ENCODE measurements at places on chromosomes 5 and 9. TPM values are rescaled to one million over a fixed set of nuclear protein-coding genes. Genes with fewer than 3 reads are reported as not detected.
A peak's percentile ranks its signal among the peaks of the same experiment; 100 is the strongest.

The SLC46A2 gene
- total RNA-seq: not detected

The KIAA0825 gene
- total RNA-seq: 3.1 TPM

The APBA1 gene
- total RNA-seq: 0.53 TPM

The MPDZ gene
- 39.6 TPM for total RNA-seq

The SLC36A3 gene
- not detected for total RNA-seq

The OLFM1 gene
- not detected for total RNA-seq

- no peaks in the 10 kb centered on the region for H3K36me3 ChIP-seq
- DNase-seq: no peak
- H3K4me1 ChIP-seq: no peaks in the 10 kb centered on the region
Observed at GRCh38 chr9:4317681-4318080, 17.8 kb upstream of the GLIS3 start.

GRCh38 chr5:131491749-131492148, 143.3 kb downstream of the RAPGEF6 start:
- DNase-seq: no peak
- H3K27ac ChIP-seq: no peak overlapping the region
- H3K27me3 ChIP-seq: no peaks in the 10 kb centered on the region

GRCh38 chr5:38538161-38538560, 18.3 kb downstream of the LIFR start:
- DNase-seq: no peak
- H3K36me3 ChIP-seq: no peaks in the 10 kb centered on the region
- H3K27ac ChIP-seq: no peak overlapping the region
- H3K4me1 ChIP-seq: peaks cover 25% of the 10 kb centered on the region
- no peaks in the 10 kb centered on the region for H3K27me3 ChIP-seq

DNA sequence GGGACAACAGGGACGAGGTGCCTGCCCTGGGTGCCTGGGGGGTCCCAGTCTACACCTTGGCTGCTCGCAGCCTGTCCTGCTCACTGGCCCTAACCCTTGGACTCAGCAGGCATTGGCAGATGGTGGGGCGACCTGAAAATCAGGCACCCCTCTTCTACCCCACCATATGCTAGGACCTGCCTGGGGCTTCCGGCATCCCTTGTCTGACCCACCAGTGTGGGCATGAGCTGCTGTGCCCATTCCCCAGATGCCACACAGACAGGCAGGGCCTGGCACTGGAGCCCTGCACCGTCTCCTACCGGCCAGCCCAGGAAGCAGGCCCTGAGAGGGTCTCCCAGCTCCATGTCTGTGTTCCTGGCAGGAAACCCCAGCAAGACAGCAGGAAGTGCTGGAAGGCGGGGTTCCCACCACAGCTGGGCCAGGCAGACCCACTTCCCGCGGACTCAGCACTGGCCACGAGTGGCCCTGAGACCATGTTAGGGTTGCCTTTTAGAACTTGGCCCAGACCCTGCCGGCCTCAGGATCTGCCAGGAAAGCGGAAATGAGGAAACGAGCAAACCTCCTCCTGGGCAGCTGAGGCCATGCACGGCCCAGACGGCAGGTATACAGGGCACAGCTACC, 3.1 kb downstream of the NINJ1 start:
- H3K27ac ChIP-seq: no peak overlapping the region
- no peak for DNase-seq
- no peaks in the 10 kb centered on the region for H3K27me3 ChIP-seq
- H3K36me3 ChIP-seq: no peaks in the 10 kb centered on the region
- H3K4me1 ChIP-seq: peaks cover 39% of the 10 kb centered on the region

DNA sequence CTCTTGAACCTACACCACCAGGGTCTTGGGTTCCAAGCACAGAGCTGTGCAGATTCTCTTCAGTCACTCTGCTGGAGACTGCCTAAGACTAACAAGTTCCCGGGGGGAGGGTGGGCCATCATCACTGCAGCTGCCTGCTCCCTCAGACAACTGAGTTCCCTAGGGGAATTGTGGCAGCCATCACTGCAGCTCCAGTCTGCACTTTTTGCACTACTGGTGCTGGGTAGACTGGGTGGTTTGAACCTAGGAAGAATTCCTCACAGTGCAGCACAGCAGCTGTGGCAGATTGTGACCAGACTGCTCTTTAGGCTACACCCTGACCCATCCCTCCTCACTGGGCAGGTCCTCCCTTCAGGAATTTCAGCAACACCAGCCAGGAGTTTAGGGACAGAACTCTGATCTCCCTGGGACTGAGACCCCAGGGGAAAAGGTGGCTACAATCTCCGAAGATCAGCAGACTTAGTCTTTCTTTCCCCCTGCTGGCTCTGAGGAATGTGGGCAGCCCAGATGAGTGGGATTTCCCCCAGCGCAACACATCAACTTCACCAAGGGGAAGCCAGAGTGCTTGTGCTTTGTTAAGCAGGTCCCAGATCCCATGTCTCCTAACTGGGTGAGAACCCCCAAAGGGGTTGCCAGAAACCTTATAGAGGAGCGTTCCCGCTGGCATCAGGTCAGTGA, 30.9 kb upstream of the RGMB start:
- H3K36me3 ChIP-seq: no peaks in the 10 kb centered on the region
- peak; percentile 65 for DNase-seq
- no peak overlapping the region for H3K4me3 ChIP-seq
- H3K27ac ChIP-seq: no peak overlapping the region
- H3K27me3 ChIP-seq: no peaks in the 10 kb centered on the region

DNA sequence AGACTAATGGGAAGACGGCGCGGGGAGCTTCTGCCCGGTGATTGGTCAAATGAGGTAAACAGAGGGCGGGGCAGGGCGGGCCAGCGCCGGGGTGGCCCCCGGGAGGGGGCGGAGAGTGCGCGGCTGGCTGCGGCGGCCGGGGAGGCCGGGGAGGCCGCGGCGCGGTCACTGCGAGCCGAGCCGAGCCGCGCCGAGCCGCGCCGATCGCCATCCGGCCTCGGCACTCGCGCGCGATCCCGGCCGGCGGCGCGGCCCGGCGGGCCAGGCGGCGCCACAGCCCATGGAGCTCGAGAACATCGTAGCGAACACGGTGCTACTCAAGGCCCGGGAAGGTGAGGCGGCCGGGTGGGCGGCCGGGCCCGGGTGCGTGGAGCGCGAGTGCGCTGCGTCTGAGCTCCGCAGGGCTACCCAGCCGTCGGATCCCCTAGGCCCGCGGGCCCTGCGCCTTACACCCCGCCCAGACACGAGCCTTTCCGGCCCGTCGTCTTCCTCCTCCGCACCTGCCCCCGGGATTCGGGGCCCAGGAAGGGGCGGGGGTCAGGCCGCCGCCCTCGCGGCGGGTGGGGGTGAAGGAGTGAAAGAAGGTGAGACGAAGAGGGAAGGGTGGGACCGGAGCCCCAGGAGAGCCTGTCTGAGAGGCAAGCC, at the start of gene GRK6:
Gene GRK6, plus strand, starts transcription at position 111 of the 645 bp plus-strand sequence. Its CDS starts 170 bp downstream, at position 281.
- peaks cover 27% of the 10 kb centered on the region for H3K4me1 ChIP-seq
- H3K27me3 ChIP-seq: no peaks in the 10 kb centered on the region
- 0 out of 2 replicates have a peak, but pooled peaks cover 5% of the 10 kb centered on the region for H3K36me3 ChIP-seq

GRCh38 chr5:7518947-7519560, 123.1 kb downstream of the ADCY2 start:
- H3K36me3 ChIP-seq: no peaks in the 10 kb centered on the region
- H3K4me1 ChIP-seq: no peaks in the 10 kb centered on the region
- no peak overlapping the region for H3K27ac ChIP-seq
- no peaks in the 10 kb centered on the region for H3K27me3 ChIP-seq
- no peak for DNase-seq

- no peak for DNase-seq
- no peaks in the 10 kb centered on the region for H3K36me3 ChIP-seq
- H3K4me1 ChIP-seq: peaks cover 15% of the 10 kb centered on the region
Observed at GRCh38 chr9:111151537-111151936, 113.3 kb upstream of the LPAR1 start.

DNA sequence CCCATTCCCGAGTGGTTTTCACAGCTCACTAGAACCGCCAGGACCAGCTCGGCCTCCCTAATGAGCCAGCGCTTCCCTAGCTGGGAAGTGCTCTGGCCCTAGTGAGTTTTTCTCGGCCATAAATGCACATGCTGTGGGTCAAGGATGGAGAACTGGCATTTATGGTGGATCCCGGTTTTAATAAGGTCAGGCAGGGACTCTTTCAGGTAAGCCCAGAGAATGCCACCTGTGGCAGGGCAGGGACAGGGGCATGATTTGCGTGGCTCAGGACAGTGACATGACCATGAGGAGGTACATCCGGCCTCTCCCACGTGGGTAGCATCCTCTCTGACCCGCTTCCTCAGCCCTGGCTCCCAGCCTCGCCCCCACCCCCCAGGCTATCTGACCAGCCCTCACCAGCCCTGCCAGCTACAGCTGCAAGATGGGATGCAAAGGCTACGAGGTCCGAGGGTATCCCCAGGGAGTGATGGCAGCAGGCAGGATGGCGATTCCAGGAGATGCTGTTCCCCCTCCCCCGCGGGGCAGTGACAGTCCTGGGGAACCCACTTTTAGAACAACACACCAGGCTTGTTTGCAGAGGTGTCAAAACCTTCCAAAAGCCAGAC, 60.3 kb upstream of the ADAMTS2 start:
- no peaks in the 10 kb centered on the region for H3K36me3 ChIP-seq
- no peak for DNase-seq
- H3K4me3 ChIP-seq: no peak overlapping the region
- no peak overlapping the region for H3K27ac ChIP-seq
- no peaks in the 10 kb centered on the region for H3K4me1 ChIP-seq

GRCh38 chr5:43150748-43151147, 30.0 kb downstream of the ZNF131 start:
- peaks cover 38% of the 10 kb centered on the region for H3K4me1 ChIP-seq
- no peak overlapping the region for H3K4me3 ChIP-seq
- DNase-seq: peak; percentile 74

GRCh38 chr5:137825165-137825564, 42.5 kb upstream of the MYOT start:
- no peak for DNase-seq
- H3K27ac ChIP-seq: no peak overlapping the region
- H3K4me1 ChIP-seq: peaks cover 22% of the 10 kb centered on the region
- H3K36me3 ChIP-seq: no peaks in the 10 kb centered on the region
- H3K4me3 ChIP-seq: no peak overlapping the region

DNA sequence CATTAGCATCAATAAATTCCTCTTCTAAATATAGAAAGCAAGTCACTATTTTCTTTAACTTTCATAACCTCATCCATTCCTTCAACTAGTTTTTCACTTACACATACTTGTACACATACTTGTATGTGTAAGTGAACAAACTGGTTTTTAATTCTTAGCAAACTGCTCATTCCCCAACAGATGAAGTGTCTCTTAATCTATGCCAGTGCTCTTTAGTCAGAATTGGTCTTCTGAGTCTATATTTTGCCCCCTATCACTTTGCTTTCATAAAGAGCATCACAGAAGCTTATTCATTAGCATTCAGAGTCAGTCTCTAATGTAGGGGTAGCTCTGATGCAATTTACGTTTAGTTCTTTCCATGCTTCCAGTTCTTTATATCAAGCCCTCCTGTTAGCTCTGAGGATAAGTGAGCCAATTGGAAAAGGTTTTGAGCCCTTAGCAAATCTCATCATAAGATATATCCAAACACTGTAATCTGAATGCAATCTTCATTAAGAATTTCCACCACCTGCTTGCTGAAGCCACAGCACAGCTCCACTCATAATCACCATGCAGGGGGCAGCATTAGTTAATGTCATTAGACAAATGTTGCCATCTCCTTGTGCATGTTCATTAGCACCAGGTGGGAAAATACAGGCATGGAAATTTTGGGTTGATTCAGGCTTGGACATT, 178.5 kb upstream of the SLC24A2 start:
- H3K27me3 ChIP-seq: no peaks in the 10 kb centered on the region
- H3K36me3 ChIP-seq: no peaks in the 10 kb centered on the region
- no peak overlapping the region for H3K27ac ChIP-seq
- H3K4me1 ChIP-seq: no peaks in the 10 kb centered on the region
- no peak overlapping the region for H3K4me3 ChIP-seq

DNA sequence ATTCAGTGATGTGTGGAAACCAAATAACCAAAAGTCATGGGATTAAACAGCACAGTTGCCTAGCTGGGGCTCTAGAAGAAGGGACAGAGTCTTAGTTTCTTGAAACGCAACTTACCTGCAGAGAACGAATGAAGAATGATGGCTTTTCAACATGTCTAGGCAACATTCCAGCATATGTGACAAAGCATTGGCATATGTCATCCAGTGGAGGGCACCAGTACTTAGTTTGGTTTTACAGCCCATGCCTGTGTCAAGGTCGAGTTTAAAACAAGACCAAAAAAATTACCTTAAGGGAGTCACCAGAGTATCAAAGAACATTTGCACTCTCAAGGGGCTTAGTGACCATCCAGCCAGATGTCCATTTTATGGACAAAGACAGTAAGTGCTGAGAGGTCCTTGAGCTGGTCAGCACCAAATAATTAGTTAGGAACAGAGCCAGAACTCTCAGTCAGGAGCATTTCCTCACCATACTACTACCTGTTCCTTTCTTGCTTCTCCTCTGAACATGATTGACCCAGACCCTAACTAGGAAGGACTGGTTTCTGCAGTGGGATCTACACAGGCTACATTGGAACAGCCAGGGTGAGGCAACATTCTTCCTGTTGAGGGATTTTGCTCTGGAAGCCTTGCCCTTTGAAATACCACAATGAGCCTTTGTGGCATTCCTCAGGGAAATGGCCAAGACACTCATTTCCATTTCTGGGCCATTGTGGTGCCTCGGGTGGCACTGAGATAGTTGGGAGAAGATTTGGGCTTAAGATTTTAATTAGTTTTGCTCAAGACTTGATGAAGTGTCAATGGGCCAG, 75.4 kb upstream of the ANKH start:
- H3K27me3 ChIP-seq: no peaks in the 10 kb centered on the region
- H3K4me3 ChIP-seq: no peak overlapping the region
- no peak for DNase-seq

- no peaks in the 10 kb centered on the region for H3K27me3 ChIP-seq
- no peak for DNase-seq
- H3K4me1 ChIP-seq: no peaks in the 10 kb centered on the region
- no peak overlapping the region for H3K27ac ChIP-seq
- peaks cover 53% of the 10 kb centered on the region for H3K36me3 ChIP-seq
Observed at GRCh38 chr9:137107312-137107921, 7.1 kb downstream of the DPP7 start.

DNA sequence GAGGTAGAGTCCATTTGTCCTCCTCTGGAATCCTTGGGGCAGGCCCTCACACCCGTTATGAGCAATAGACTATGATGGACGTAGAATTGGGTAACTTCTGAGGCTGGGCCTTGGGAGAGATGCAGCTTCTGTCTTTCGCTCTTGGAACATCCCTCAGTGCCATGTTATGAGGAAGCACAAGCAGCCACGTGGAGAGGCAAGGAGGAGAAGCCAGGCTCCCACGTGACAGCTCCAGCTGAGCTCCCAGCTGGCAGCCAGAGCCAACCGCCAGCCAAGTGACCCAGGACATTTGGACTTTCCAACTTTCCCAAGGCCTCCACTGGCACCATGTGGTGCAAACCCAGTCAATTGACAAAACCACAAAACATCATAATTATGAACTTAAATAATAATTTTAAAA, 43.0 kb upstream of the BOD1 start:
- no peak overlapping the region for H3K27ac ChIP-seq
- no peaks in the 10 kb centered on the region for H3K27me3 ChIP-seq
- H3K4me1 ChIP-seq: no peaks in the 10 kb centered on the region
- no peak overlapping the region for H3K4me3 ChIP-seq
